ENCODE measurements at places on chromosomes 6 and 20. TPM values are rescaled to one million over a fixed set of nuclear protein-coding genes. Genes with fewer than 3 reads are reported as not detected.

DNA sequence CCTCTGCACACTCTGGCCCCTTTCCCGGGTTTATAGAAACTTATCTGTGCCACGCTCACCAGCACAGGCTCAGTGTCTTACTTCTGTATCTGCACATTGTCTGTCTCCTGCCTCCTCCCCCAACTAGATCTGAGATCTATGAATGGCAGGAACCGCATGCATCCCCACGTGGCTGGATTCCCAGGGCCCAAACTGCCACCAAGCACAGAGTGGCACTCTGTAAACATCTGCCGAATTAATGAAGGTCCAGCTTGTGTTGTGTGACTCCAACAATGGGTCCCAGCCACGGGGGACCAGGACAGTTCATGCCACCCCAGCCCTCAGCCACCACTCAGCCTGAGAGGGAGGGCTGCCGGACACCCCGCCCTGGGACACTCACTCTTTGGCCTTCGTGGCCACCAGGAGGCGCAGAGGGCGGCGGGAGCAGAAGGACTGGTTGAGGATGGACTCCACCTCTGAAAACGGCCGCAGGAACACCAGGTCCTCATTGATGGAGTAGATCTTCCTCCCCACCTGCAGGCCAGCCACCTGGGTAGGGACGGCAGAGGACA lies 171.1 kb downstream of the PREX1 start:
- no peak for DNase-seq

DNA sequence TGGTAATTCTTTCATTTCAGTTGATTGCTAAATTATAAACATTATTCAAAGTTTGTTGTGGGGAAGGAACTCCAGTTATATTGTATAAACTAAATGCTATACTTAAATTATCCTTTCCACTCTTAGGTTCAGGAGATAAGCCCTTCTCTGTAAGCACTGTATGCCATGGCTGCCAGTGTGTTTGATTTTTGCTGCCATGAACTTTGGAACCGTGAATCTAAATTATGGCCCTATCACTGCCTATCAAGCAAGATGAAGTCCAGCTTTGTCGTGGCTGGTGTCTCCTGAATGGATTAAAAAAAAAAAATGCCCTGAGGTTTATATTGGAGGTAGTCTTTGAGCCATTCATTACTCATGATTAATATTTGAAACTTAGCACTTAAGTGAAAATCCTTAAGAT lies 44.7 kb downstream of the CDC5L start:
- DNase-seq, result no peak

GRCh38 chr6:73648166-73648565 lies 5.6 kb downstream of the SLC17A5 start:
- DNase-seq, result no peak

DNA sequence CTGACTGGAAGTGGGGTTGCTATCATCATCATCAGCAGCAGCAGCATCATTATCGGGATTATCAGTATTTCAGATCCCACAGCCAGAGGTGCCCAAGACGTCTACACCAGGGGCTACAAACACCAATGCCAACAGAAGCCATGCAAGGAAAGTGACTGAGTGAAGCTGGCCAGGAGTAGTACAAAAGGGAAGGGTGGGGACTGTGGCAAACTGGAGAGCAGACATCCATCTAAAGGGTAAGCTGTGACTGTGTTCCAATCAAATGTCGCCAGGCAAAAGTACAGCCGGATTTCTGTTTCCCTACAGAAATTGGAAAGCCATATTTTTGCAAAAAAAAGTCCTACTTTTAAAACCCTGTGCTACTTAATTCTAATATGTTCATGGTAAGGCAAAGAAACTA lies 50.0 kb downstream of the PREX1 start:
- DNase-seq, result no peak

DNA sequence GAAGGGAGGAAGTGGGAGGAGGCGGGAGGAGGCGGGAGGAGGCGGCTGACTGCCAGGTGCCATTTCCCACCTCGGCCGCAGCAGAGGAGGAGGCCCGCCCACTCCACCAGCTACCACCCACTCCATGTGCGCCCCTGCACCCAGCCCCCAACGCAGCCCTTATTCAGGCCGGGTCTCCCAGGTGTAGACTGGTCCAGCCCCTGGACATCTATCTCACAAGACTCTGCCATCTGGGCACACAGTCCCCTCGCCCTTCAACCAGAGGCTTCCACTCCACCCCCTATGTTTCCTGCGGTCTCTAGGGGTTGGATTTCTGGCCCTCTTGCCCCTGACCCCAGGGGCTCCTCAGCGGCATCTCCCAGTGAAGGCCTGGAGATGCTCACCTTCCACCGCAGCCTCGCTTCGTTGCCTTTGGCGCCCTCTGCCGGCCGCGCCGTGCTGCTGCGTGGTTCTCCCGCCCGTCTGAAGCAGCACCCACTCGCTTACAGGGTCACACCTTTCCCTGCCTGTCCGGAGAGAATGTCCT lies 32.6 kb upstream of the FAM83D start:
- peak; percentile 56 for DNase-seq

- peak; percentile 54 for DNase-seq
Observed at GRCh38 chr6:132511210-132511830, 1.6 kb downstream of the STX7 start.

C20orf141 gene
- total RNA-seq, result not detected
